ENCODE measurements at places on chromosomes 5 and 9. TPM values are rescaled to one million over a fixed set of nuclear protein-coding genes. Genes with fewer than 3 reads are reported as not detected.

GRCh38 chr5:159304961-159305595 lies 25.2 kb downstream of the IL12B start:
- DNase-seq: peak; percentile 46

Gene SPATA31D4
- not detected for total RNA-seq

Gene C5
- total RNA-seq: 2.3 TPM

- DNase-seq: no peak
These were observed 46.1 kb upstream of the MAMDC2 start for GRCh38 chr9:69997524-69997923.

Gene PCDHGA7
- total RNA-seq: 3.5 TPM

Gene PTRH1
- total RNA-seq: 11.7 TPM

DNA sequence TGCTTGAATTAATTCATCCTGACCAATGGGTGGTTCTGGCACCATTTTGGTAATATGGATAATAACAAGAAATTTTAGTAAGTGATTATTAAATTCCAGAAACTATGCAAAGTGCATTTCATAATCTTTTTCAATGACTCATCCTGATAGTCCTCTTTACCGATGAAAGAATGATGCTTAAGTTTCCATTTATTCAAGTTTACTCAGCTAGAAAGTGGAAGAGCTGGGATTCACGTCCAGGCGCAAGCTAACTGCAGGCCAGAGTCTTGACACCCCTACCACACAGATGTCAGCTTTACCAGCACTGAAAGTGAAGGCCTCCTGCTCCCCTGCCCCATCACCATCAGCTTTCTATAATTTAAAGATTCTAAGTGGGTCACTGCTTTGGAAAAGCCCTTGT lies 493.5 kb upstream of the WWC1 start:
- no peak for DNase-seq

DNA sequence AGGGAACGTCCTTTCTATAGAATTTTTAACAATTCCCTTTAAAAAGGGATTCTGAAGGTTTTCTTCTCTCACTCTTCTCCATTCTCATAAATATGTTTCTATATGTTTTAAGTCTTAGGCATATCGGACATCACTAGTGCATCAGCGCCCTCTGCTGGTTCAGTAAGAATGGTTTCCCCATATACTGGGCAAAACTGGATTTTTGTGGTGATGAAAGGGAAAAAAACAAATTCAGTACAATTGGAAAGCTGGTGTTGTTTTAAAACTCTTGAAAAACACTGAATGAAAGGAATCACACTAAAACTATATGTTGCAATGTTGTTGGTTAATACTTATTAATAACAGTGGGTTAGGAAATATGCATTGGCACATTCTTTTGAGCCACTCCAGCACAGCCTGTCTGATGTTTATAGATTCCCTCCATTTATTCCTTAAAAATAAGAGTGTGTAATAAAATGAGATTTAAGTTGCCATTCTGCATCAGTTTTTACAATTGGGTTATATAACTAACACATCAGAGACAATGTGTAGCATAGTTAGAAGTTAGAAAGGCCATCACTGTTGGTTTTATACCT lies 15.8 kb downstream of the CWC27 start:
- DNase-seq: peak; percentile 89

- no peak for DNase-seq
These were observed 126.0 kb downstream of the GABRB2 start for GRCh38 chr5:161420521-161420920.

- no peak for DNase-seq
These were observed 9.6 kb downstream of the SLC1A1 start for GRCh38 chr9:4499917-4500316.

DNA sequence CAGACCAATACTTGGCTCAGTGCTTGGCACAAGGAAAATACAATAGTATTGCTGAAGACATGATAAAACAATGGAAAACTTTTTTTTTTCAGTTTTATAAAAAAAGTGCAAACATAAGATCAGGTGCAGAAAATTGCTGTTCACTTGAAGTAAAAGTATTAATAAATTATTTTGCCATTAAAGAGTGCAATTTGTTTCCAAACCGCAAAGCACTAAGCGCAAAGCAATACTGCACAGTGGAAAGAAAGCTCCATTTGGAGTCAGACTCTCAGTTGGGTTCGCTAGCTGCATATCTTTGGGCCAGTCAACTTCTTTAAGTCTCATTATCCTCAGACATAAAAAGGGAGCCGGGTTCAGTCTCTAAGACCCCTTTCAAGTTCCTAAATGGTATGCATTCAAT lies 45.8 kb downstream of the MEF2C start:
- DNase-seq: no peak

- DNase-seq: no peak
These were observed 23.3 kb upstream of the WDR5 start for GRCh38 chr9:134112561-134112960.

Gene TERT
- total RNA-seq: not detected
